ENCODE measurements at places on chromosomes 13 and 19.

DNA sequence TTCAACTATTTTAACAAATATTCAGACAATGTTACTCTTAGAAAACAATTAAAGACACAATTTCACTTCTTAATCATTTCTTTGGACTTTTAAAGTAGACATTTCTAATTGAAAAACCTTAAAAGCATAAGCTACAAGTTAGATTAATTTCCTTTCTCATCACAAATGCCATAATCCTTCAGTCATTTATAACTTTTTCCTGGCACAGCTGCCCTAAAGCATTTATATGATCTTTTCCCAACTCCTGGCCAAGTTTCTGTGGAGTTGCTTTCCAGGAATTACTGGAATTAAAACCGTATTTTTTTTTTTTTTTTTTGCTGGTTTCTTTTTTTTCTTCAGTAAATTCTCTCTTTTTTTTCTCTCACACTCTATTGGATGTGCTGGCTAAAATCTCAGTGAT, 615.9 kb downstream of the TBC1D4 start:
- DNase-seq: no peak

GRCh38 chr13:20491926-20492435, 33.7 kb downstream of the CRYL1 start:
- DNase-seq: no peak

DNA sequence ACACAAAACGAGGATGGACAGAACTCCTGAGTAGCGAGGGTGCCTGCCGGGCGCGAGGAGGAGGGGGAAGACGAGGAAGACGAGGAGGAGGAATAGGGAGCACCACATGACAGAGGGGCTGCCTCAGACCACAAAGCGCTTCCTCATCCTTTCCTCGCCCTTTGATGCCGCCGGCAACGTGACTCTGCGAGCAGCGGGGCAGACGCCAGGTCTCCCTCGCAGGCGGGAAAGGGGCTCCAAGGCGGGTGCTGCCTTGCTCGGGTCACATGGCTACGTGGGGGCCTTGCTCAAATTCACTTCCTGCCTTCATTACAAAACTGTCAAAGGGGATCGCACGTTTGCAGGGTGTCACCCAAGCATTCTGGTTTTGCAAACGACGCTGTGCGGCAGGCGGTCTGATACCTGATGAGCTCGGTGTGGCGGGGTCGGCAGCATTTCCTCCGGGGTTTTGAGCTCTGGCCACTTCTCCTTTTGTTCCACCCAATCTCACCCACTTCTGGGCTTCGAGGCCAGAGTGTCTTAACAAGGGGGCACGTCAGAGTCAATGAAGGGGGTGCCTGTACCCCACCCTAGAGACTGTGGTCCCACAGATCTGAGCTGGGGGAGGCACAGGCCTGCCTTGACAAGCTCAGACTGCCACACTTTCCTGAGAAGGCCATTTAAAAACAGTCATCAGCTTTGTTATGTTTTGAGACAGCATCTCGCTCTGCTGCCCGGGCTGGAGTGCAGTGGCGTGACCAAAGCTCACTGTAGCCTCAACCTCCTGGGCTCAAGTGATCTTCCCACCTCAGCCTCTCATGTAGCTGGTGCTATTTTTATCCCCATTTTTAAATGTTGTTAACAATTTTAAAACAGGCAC, 14.9 kb downstream of the MAP2K2 start:
- no peak for DNase-seq

- DNase-seq: no peak
These were observed 165.4 kb downstream of the RGCC start for GRCh38 chr13:41622432-41623429.

GRCh38 chr19:1851654-1852580, 3.6 kb upstream of the REXO1 start:
- DNase-seq: peak; percentile 17

- no peak for DNase-seq
These were observed 1.9 kb downstream of the MAN2B1 start for GRCh38 chr19:12664406-12665280.

DNA sequence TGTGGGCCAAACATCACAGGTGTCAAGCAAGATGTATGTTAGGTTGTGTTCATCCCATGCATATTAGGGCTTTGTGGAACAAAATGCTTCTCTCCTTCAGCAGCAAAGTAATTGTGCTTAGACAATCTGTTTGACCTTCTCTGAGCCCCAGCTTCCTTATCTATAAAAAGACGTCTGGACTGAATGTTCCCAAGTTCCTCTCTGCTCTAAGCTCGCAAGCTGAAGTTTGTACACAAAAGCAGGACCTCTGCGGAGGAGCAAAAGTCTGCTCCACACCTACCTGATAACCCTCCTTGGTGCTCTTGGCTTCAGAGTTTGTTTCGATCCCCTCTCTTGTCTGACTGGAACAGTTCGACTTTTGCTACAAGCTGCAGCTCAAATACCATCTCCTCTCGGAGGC, 95.7 kb upstream of the UBL3 start:
- DNase-seq: no peak

DNA sequence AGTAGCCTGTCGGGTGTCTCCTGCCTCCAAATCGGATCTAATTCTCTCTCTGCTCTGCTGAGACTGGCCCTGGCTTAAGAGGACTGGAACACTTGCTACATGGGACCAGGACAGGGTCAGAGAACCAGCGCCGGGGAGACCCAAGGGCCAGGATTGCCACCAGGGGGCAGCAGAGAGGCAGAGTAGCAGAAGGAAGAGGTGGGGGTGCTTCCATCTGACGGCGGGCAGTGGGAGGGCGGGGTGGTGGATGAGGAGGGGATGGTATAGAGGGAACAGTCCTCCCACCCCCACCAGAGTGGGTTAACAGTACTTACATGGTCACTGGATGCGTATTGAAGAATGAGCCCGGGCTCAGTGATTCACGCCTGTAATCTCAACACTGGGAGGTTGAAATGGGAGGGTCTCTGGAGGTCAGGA, 11.9 kb downstream of the SELENOW start:
- DNase-seq: peak; percentile 67

DNA sequence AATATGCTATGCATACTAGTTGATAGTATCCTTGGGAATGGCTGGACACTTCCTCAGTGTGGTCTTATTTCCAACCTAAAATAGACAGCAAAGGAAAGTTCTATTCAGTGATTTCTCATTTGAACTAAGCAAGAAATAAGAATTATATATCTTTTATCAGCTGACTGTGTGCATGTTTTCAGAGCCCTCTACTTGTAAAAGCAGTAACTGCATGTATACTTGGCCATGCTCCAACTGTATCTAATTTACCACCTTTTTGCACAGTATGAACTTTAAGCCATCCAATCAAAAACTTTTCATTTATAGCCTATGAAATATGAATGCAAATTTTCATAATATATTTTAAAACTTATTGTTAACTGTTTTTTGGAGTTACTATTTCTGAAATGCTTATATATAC, 136.4 kb upstream of the PCDH9 start:
- DNase-seq: no peak

- DNase-seq: no peak
These were observed 7.2 kb upstream of the TEX101 start for GRCh38 chr19:43407416-43408005.

GRCh38 chr13:76016799-76017400, 380.8 kb downstream of the LMO7 start:
- DNase-seq: no peak

GRCh38 chr13:113805431-113806103, 46.5 kb downstream of the TMEM255B start:
- DNase-seq: no peak

- no peak for DNase-seq
These were observed 63.4 kb downstream of the KDM4B start for GRCh38 chr19:5032101-5032967.

GRCh38 chr13:39676315-39676876, 20.9 kb downstream of the COG6 start:
- no peak for DNase-seq

DNA sequence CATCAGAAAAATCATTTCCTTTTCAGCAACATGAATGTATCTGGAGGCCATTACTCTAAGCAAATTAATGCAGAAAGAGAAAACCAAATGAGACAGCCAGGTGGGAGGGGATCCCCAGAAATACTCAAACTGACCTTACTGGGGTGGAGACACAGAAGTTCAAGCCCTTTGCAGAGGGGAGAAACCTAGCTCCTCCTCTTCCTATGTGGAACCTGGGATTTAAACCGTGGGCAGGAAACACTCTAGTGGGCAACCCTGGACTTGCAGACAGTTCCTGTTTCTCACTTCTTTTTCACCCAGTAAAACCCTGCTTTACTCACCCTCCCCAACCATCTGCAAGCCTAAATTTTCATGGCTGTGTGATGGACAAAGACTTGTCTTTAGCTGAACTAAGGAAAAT, 61.3 kb downstream of the SLITRK6 start:
- no peak for DNase-seq

- no peak for DNase-seq
These were observed 634 bp upstream of the DIAPH3 start for GRCh38 chr13:60164234-60164889.

GRCh38 chr19:17909003-17909732, 23.6 kb upstream of the CCDC124 start:
- DNase-seq: no peak

DNA sequence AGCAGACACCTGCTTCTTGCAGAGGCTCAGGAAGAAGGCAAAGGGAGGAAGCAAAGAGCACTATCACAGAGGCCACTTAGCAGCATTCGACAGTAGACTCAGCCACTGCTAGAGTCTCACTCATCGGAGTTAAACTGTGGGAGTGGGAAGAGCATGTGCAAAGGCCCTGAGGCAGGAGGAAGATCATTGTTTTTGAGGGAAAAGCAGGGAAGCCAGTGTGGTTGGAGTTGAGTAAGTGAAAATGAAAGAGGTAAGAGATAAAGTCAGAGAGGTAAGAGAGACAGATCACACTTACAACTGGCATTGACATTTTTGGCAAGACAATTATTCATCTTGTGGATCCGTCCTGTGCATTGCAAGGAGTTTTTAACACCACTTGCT, 41.1 kb upstream of the CEACAM20 start:
- DNase-seq: no peak

DNA sequence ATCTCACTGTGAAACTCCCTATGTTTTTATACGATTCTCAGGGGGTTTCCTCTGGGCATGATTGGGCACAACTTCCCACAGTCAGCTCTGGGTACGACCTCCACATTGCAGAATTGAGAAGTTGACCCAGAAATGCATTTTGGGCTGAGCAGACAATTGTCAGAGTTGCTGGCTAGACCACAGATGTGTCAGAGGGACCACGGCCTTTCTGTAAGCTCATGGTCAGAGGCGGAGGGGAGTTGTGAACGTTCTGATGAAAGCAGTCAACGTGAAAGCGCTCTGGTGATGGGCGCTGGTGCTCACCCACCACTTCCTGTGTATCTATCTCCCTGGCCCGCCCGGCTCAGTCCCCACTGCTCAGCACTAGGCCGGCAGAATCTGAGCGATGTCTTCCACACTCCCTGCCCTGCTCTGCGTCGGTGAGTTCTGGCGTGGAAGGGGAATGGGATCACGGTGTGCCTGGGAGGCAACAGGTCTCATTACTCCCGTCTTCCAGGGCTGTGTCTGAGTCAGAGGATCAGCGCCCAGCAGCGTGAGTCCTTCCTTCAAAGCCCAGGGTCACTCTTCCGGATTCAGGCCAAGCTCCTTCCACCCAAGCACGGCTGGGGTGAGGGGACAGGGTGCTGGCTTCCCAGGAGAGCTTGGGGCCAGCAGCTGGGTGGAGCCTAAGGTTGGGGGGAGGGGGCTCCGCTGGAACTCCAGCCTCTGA, at the start of gene NCR1:
TSS of gene NCR1 (plus strand) at position 346 of the 709 bp plus-strand sequence. CDS start at position 386, 40 bp downstream.
- DNase-seq: no peak

DNA sequence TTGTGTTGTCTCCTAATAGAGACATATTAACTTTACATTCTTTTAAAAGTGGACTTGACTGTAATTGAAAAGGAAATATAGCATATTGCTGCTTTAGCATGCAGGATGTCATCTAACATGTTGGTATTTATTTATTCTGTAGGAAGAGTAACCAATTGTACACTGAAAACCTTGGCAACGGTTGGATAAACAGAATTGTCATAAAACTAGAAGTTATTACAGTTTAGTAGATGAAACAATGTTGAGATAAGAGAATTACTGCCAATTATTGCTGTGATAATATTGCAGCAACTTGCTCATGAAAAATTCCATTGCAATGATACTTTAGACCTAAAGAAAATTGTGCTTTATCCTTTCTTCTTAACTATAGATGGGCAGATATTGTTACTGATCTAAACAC, 7.6 kb upstream of the ERCC5 start:
- no peak for DNase-seq

- DNase-seq: no peak
These were observed 39.2 kb downstream of the TSSK6 start for GRCh38 chr19:19475849-19476828.

DNA sequence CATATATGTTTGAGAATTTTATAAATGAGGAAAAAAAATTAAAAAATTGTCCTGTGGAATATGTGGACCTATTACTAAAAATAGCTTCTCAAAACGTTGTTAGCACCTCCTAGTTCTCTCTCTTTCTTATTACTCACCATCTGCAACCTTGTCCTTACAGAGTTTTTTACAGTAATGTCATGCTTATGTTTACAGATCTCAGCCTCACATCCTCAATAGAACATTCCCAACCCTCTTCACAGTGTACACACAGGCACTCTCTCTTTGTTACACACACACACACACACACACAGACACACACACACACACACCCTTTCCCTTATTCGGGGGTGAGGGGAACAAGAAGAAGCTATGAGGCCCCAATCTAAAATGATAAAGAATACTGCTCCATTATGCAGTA, 197.7 kb downstream of the SLITRK6 start:
- DNase-seq: no peak

DNA sequence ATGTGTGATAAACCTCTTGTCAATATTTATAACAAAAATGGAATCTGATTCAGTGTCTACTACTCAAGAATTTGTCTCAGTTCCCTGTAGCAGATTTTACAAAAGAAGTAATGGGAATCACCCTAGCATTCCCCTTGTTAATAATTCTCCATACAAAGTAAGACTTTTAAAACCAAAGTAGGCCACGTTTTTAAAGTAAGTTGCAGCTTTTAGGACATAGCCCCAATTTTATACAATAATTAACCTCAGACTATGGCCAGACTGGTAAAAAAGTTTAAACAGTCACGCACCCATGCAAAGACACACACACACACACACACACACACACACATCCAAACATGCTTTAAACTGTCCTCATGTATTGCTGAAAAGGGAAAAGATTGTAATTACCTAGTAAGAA, 589.9 kb downstream of the PCDH9 start:
- no peak for DNase-seq

GRCh38 chr13:100534147-100534843, 54.3 kb downstream of the GGACT start:
- no peak for DNase-seq

DNA sequence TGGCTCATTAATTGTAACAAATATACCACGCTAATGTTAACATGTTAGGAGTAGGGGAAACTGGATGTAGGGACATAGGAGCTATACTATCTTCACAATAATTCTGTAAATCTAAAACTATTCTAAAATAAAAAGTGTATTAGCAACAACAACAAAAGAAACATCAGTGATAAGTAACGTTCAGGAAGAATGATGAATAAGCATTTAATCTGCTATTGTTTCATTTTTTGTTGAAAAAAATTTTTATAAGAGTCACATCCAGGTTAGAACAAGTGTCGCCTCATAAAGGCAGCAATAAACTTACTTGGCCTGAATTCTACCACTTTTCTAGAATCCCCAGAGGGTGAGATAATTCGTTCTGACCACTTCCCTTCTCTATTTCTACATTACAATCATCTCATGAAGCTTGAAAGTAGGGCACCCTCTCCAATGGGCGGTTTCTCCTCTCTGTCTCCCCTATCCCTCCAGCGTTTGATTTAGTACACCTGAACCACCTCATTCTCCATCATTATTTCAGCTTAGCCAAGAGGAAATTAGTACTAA, 253.1 kb upstream of the IPO5 start:
- no peak for DNase-seq
